ENCODE measurements at places on chromosomes 5 and 9. TPM values are rescaled to one million over a fixed set of nuclear protein-coding genes. Genes with fewer than 3 reads are reported as not detected.

- peaks cover 4% of the 10 kb centered on the region for H3K4me1 ChIP-seq
- no peak overlapping the region for H3K4me3 ChIP-seq
- no peak for DNase-seq
- no peak overlapping the region for H3K27ac ChIP-seq
Measured at GRCh38 chr9:122228191-122228567, 578 bp downstream of the LHX6 start.

ABO gene
- total RNA-seq, result 43.7 TPM

- H3K4me1 ChIP-seq, result no peaks in the 10 kb centered on the region
- H3K27me3 ChIP-seq, result no peaks in the 10 kb centered on the region
- no peak overlapping the region for H3K4me3 ChIP-seq
- no peak for DNase-seq
Measured at GRCh38 chr5:3954199-3954598, 358.6 kb downstream of the IRX1 start.

RASEF gene
- total RNA-seq, result 26.8 TPM

GRCh38 chr5:98187945-98188344 lies 585.5 kb upstream of the RGMB start:
- H3K36me3 ChIP-seq, result no peaks in the 10 kb centered on the region
- H3K4me1 ChIP-seq, result no peaks in the 10 kb centered on the region

- H3K27ac ChIP-seq, result peak overlapping the region; percentile 38
- H3K4me3 ChIP-seq, result no peak overlapping the region
Measured at GRCh38 chr5:56175488-56175887, 57.6 kb downstream of the ANKRD55 start.

All from Peyer's patch (tissue), 4 donors.